ENCODE measurements at places on chromosomes 5 and 9.

- no peak for DNase-seq
Observed at GRCh38 chr5:134844252-134844651, 1.5 kb upstream of the C5orf24 start.

- DNase-seq, result peak; percentile 55
Observed at GRCh38 chr9:97993000-97993399, 9.9 kb downstream of the ANP32B start.

- DNase-seq, result no peak
Observed at GRCh38 chr9:82526577-82526976, 536.4 kb downstream of the RASEF start.

DNA sequence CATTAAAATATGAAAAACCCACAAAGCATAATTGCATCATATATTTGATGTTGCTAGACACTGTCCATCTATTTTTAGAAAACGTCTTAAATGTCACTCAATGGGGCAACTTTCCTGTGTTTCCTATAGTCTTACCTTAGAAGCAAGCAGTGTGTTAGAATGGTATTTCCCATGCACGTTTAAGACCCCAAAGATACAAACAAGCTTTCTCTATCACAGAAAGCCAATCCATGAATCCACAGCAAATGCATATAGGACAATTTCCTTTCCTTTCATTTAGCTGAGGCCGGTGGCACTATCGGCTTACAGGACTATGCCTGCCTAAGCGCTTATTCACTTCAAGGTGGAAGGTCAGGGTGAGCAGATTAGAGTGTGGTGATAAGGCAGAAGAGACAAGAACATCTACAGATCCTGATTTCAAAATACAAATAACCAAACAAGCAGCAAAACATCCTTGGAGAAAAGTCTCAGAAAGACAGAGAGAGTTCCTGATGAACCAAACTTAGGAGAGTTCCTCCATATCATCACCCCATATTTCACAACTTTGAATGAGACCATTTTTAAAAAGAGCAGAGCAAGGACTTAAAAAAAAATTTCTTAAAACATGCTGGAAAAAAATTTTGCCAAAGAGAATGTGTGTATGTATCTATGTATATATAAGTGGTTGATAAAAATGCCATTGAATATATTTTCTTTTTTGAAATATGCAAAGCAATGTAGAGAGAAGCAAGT, 57.2 kb downstream of the MEF2C start:
- DNase-seq, result no peak

GRCh38 chr5:77218263-77218662, 7.8 kb downstream of the PDE8B start:
- DNase-seq, result no peak

DNA sequence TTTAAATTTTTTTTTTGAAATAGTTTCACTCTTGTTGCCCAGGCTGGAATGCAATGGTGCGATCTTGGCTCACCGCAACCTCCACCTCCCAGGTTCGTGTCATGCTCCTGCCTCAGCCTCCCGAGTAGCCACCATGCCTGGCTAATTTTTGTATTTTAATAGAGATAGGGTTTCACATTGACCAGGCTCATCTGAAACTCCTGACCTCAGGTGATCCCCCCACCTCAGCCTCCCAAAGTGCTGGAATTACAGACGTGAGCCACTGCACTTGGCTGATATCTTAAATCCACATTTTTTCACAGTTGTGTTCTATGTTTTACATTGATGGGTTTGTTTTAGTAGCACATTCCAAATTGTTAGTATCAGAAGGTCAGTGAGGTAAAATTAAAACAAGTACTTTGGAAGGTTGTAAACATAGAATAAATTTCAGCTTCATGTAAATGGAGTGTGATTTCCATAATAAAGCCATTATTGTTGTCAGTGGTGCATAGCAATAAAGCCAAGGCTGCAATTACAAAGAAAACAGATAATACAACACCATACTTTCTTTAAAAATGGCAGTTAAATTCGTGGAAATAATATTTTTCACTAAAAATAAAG, 287.2 kb downstream of the ARRDC3 start:
- no peak for DNase-seq

- DNase-seq, result no peak
Observed at GRCh38 chr9:8732367-8733075, 932.9 kb upstream of the DMAC1 start.

DNA sequence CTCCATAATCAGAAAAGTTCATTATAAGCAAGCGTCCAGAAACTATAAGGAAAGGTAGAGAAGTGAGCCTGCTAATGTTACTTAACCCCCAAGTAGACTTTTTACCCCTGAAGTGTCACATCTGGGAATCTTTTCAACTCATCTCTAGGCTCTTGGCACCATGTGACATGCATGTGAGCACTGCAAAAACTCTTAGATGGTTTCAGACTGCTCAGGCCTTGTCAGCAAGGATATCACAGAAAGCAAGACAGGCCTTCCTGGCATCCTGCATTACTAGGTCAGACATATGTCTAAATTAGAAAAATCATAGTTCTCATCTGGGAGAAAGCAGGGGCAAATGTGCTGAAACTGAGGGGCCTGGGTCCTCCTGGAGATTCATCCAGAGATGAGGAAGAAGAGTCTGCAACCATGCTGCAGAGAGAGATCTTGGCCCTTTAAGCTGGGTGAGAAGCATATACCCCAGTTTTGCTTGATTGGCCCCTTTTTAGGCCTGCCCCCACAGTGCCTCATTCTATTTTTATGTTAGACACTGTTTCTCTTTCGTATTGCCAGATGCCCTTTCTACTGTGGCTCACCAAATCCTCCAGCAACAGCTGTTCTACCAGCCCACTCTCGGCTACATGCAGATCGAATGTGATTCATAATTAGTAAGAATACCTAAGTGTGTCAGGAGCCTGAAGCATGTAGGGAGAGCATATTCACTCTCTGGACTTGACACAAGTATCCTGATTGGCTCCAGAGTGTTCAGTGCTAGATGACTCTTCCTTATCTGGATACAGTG, 19.0 kb downstream of the TMEM8B start:
- DNase-seq, result no peak

GRCh38 chr5:27472000-27472763, 433.8 kb upstream of the CDH9 start:
- peak; percentile 29 for DNase-seq

DNA sequence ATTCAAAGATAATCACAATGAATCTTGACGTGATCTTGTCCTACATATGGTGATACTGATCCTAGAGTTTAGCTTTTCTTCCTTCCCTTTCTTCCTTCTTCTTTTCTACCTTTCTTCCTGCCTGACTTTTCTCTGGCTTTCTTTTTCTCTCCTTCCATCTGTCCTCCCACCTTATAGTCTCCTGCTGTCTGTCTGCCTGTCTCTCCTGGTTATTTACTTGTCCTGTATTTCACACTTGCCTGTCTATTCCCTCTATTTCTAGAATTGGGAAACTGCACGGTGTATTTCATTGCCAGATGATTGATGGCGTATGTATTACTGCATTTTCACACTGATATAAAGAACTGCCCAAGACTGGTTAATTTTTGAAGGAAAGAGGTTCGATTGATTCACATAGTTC, 718.1 kb upstream of the CDH6 start:
- no peak for DNase-seq

GRCh38 chr5:73913971-73914370, 288.0 kb downstream of the ARHGEF28 start:
- DNase-seq, result no peak

- DNase-seq, result no peak
Observed at GRCh38 chr9:101400120-101400519, 1.5 kb downstream of the ZNF189 start.

- DNase-seq, result no peak
Observed at GRCh38 chr9:104903609-104904008, 24.3 kb downstream of the ABCA1 start.

DNA sequence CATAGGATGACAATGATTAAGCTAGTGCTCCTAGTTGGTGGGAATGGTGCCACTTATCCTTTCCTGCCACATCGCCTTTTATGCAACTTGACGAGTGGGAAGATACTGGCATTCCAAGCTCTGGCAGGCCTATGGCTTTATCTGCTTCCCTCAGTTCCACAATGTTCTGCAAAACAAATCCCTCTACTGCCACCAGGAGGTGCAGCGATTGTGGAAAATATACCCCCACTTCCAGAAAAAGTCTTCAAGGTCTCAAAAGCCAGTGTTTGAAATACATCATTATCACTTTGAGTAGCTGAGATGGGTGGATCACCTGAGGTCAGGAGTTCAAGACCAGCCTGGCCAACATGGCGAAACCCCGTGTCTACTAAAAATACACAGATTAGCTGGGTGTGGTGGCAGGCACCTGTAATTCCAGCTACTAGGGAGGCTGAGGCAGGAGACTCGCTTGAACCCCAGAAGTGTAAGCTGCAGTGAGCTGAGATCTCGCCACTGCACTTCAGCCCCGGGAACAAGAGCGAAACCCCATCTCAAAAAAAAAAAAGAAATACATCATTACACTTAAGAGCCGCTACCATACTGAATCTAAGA, 3.4 kb downstream of the CLINT1 start:
- DNase-seq, result peak; percentile 19

GRCh38 chr9:78314953-78315870, 18.3 kb downstream of the PSAT1 start:
- DNase-seq, result no peak

DNA sequence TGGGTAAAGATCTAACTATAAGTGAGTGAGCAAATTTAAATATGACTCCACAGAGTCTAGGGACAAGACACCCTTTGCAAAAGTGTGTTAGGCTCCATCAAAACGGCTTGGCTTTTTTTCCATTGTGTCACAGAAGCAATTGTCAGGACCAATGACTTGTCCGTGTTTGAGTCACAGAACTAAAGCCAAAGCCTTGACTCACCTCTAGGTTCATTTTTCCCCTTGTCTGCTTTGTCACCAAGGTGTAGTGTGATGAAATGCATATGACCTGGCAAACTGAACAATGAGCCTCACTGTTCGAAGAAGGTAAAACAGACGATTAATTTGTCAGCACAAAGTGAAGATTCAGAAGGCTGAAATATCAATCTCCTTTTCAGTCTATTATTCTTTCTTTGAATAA, 331.0 kb downstream of the GLIS3 start:
- no peak for DNase-seq

DNA sequence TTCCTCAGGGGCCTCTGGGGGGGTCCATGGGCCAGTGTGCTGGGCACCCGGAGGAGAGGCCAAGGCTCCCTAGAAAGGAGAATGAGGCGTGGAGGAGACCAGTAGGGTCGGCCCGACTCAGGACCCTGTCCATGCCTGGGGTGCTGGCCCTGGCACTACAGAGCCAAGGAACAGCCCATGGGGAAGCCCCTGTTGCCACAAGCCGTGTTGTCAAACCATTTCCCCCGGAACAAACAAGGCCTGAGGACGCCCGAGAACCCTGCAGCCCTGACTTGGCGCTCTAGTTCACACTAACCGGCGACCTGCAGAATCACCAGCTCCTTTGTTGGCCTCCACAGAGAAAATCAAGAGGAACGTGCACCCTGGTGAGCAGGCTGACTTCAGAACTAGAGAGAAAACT, 41.6 kb upstream of the SLC12A7 start:
- no peak for DNase-seq

DNA sequence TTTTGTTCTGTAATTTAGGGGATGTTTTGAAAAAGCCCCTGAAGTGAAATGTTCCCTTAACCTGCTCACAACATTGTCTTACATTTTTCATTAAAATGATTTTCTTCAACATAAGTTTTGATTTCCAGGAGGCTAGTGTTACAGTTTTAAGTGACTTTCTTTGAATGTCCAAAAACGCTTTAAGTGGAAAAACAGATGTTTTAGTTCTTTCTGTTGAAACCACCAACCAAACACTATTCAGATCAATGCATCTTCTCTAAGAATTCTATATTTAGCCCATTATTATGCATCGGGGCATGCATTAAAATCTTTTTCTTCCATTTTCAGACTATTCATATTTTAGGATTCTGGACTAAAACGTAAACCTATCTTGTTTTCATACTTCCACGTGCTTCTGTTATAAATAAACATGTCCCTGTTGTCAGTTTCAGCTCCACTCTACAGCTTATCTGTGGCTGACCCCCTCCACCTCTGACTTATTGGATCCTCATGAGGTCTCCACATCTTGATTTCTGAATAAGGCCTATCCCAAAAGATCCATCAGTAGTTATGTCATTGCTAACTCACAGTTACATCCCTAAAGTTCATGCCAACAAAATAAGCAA, 882.3 kb upstream of the SEMA6A start:
- DNase-seq, result no peak

- no peak for DNase-seq
Observed at GRCh38 chr5:172388246-172388733, 66.0 kb downstream of the SH3PXD2B start.

GRCh38 chr9:36148311-36149051, 11.9 kb downstream of the GLIPR2 start:
- no peak for DNase-seq

DNA sequence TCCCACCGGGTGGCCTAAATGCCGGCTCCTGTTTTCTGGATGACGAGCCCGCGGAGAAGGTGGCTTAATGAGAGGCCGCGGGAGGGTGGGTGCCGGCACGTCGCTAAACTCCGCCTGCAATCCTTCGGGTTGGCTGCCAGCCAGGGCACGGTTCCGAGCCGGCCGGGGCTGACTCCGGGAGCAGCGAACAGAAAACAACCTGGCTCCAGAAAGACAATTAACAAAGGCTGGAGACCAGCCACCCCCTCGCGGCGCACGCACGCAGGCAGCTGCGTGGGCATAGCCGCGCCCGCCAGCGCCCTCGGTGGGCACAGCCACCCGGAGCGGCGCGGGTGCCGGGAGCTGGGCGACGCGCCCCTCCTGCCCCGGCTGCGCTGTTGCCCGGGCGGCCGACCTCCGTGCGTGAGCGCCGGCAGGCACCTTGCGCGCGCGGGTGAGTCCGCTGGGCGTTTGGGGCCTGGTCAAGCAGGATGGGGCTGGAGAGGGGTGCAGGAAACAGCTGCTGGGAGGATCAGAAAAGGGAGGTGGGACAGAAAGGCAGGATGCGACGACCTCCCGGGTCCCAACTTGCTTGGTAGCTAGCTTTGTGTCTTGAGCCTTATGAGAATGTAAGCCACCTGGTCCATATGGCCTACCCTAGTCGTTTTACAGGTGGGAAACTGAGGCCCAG, at the start of gene ARHGEF37:
ARHGEF37 (plus strand) TSS at position 307 of the 670 bp plus-strand sequence. CDS start 16,272 bp downstream, outside the sequence.
- DNase-seq, result no peak

DNA sequence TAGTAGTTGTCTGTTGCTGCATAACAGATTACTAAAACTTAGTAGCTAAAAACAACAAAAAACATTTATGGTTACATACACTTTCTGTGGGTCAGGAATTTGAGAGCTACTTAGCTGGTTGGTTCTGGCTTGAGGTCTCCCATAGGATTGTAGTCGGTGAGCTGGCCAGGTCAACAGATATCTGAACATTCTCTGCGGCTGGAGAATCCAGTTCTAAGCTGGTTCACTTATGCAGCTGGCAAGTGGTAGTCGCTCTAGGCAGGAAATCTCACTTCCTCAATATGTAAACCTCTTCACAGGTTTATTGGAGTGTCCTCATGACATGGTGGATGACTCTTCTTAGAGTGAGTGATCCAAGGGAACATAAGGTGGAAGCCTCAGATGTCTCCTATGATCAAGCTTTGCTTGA, 65.7 kb upstream of the TNFAIP8 start:
- DNase-seq, result peak; percentile 31

Measured in GDM1 (cell line).